ENCODE measurements at places on chromosomes 5 and 9.

GRCh38 chr5:128052780-128053179 lies 30.8 kb upstream of the SLC12A2 start:
- DNase-seq, result no peak

GRCh38 chr9:618478-618877 lies 223.0 kb upstream of the DMRT1 start:
- DNase-seq, result no peak

GRCh38 chr9:95336281-95336680 lies 18.8 kb upstream of the FANCC start:
- DNase-seq, result no peak

DNA sequence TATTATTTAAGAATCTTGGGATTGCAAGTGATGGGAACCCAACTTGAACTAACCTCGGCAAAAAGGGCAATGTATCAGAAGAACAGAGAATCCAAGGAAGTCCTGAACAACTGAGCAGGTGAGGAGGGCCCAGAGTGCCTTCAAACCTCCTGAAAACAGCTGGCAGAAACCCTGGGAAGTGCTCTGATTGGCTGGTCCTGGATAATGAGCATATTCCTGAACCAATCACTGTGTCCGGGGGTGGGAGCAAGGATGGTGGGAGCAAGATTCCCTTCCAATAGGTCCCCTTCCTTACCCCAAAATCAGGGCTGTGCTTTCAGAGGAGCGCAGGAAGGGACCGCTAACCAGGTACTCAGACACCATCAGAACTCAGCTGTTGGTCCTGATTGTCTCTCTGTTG lies 31.9 kb upstream of the TBC1D2 start:
- no peak for DNase-seq

GRCh38 chr9:124399968-124400940 lies 15.0 kb downstream of the PSMB7 start:
- no peak for DNase-seq

DNA sequence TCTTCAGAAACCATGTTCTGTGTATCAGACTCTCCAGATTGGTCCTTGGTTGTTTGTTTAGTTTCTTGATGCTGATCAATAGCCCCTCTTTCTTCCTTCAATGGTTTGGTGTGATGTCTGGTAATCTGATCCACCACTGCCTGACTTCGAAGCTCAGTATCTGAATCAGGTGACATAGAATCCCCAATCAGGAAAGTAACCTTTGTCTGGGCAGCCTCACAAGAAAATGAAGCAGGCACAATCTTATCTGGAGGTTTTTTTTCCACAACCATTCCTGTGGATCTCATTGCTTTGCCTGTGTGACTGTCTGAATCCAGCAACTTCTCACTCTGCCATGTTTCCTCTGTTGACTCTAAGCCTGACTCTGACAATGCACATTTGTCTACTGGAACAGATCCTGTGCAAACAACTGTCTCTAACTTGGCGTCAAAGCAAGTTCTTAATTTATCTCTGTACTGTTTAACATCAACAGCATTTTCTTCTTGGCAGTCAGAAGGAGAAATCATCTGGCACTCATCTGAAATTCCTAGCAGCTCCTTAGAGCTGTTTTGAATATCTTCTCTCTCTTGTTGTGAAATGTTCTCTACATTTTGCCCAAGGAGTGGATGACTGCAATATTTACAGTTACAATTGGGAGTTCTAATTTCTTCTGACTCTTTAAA lies 37.1 kb upstream of the RAPGEF6 start:
- DNase-seq, result no peak

- no peak for DNase-seq
Measured at GRCh38 chr9:5402217-5402616, 35.5 kb downstream of the PLGRKT start.

GRCh38 chr5:24750355-24750754 lies 105.6 kb upstream of the CDH10 start:
- no peak for DNase-seq

DNA sequence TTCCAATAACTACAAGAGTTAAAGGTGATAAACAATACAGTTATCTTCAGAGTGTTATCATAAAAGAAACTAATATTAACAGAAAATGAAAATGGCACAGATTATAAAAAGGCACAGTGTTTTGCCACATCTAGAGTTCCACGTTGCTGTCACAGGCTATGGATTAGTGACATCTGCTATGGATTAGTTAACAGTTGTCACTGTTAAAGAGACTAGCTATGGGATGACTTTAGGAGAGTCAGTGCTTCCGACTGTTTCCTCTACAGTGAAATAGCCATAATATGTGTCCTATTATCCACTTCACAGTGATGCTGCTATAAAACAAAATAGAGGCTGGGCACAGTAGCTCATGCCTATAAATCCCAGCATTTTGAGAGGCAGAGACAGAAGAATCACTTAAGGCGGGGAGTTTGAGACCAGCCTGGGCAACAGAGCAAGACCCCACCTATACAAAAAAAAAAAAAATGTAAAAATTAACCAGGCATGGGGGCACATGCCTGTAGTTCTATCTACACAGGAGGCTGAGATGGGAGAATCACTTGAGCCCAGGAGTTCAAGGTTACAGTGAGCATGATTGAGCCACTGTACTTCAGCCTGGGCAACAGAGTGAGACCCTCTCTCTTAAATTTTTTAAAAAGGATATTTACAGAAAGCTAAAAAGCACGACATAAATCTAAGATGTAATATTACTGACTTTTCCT lies 19.7 kb downstream of the MAPKAP1 start:
- DNase-seq, result no peak

DNA sequence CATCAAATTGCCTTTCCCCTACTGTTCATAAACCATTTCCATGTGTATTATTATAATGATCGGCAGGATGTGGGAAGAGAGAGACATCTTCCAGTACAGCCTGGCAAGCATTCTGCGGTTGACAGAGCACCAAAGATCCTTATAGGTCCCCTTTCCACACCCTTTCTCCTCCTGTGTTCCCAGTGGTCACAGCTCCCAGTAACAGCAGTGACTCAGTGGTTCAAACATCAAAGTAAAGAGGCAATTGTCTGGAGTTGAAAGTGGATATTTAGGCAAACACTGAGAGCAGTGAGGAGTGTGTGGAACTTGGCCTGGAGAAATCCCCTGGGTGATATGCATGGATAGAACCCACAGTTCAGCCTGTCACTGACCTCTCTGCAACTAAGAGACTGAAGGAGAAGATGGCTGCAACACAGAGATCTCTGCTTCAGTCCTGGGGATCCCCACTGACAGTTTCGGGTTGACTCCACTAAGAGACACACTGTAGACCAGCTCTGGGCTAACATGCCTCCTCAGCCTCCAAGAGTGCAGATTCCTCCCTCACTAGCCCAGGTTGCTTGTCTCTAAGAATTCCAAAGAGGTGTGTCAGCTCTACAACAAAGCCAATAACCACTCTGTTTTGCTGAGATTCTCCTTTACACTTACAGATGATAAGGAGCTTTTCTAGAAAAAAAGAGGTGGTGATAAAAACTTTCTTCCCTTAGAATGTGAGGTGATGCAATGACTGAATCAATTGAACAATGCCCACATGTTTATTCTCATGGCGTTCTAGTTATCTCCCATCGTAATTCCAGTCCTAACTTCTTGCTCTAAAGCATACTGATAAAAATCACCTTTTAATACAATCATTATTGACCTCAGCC lies 94.4 kb upstream of the IL6ST start:
- DNase-seq, result no peak

GRCh38 chr9:34426347-34427074 lies 31.9 kb downstream of the FAM219A start:
- DNase-seq, result no peak

GRCh38 chr5:87752362-87752761 lies 339.6 kb upstream of the CCNH start:
- DNase-seq, result no peak

- DNase-seq, result no peak
Measured at GRCh38 chr9:124778575-124779367, 1.8 kb downstream of the OLFML2A start.

DNA sequence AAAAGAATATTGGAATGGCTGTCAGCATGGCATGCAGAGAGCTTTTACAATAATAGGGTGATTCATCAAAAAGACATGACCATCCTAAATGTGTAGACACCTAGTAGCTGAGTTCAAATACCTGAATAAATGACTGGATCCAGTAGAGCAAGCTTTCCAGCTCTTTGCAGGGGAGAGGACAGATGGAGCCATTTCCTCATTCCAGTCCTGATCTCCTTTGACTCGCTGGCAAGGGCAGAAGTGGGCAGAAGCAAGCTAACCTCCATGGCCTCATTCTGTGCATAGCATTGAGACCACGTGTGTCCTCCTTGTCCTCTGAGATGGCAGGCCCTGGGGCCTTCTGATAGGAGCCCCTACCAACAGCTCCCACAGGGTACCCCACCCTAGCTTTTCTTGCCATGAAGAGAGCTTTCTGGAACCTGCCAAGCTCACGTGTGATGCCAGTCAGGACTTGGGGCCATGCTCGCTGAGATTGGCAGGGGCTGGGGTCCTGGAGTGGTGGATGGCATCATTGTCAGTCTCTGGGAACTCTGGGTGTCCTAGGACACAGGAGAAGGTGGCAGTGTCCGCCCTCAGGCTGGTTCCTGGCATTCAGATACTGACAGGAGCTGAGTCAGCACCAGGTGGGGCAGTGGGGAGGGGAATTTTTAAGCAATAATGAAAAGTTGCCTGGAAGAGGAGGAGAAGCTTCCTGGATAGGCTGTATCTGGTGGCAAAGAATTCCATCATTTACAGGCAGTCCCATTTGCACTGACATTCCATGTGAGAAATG lies 33.6 kb downstream of the WWC1 start:
- no peak for DNase-seq

DNA sequence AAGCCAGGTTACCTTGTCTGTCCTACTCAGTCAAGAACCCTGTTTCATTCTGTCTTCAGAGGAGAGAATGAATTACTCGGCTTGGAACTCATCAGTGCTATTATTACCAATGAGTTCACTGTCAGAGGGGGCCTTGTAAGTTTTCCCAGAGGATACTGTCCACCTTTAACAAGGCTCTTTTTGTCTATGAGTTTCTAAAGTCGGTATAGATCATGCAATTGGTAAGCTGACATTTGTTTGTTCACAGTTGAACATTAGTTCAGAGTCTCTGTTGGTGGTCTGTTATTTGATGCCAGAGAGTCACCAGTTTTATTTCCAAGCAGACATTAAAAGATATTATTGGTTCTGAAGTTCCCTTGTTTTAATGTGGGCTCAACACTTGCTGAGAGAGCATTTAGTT lies 58.1 kb upstream of the DHFR start:
- no peak for DNase-seq

DNA sequence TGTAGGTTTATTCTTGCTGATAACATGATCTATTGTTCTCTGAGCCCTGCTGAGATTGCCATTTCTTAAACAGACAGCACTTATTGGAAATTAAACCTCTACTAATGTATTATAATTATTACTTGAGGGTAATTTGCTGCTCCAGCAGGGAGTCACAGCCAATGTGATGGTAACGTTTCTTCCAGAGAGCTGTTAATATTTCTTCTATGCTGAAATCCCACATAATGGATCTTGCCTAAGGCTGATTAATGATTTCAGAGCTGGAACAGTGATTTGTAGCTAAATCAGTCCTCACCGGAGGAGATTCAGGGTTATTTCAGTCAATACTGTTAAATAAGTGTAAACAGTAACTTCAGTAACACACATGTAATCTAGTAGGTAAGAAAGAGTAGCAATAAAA lies 170.1 kb downstream of the CDH12 start:
- no peak for DNase-seq

Measured in NCI-H1930 (cell line).